NCI-H524 treated with DMSO at 0.1 percent for 48 hours (cell line): ENCODE measurements at places on chromosomes 5 and 9.

GRCh38 chr5:140042643-140043507, at the start of gene NRG2:
Gene NRG2 (minus strand): TSS chr5:140043299.
- peak; percentile 50 for DNase-seq

GRCh38 chr5:76867038-76867437, 17.2 kb downstream of the S100Z start:
- DNase-seq: no peak

DNA sequence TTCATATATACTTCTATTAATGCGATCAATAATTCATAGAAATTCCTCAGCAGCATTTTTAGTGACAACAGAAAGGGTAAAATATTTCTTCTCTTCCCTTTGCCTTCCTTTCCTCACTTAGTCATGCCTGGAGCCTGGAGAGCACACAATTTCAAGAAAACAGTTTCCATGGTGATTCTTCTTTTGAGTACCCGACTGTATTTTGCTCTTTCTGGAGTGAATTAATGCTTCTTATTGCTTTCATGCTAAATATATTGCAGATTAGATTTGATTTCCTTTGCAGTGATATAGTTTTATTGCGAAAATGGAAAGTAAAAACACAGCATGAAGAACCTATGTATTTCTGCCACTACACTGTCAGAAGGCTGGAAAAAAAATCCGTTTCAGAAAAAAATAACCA, 153.5 kb downstream of the PPP2R2B start:
- DNase-seq: no peak

DNA sequence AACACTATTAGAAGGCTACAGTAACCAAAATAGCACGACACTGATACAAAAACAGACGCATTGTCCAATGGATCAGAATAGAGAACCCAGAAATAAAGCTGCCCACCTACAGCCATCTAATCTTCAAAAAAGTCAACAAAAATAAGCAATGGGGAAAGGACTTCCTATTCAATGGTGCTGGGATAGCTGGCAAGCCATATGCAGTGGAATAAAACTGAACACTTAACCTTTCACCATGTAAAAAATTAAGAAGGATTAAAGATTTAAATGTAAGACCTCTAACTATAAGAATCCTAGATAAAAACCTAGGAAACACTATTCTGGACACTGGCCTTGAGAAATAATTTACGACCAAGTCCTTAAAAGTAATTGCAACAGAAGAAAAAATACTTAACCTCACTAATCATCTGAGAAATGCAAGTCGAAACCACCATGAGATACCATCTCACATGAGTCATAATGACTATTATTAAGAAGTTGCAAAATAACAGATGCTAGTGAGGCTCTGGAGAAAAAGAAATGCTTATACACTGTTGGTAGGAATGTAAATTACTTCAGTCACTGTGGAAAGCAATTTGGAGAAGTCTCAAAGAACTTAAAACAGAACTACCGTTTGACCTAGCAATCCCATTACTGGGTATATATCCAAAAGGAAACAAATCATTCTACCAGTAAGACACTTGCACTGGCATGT, 203.3 kb upstream of the CDH9 start:
- peak; percentile 13 for DNase-seq

GRCh38 chr9:125464591-125465385, 203.2 kb downstream of the GAPVD1 start:
- no peak for DNase-seq

- no peak for DNase-seq
Measured at GRCh38 chr9:86601697-86602096, 247.5 kb upstream of the TUT7 start.

DNA sequence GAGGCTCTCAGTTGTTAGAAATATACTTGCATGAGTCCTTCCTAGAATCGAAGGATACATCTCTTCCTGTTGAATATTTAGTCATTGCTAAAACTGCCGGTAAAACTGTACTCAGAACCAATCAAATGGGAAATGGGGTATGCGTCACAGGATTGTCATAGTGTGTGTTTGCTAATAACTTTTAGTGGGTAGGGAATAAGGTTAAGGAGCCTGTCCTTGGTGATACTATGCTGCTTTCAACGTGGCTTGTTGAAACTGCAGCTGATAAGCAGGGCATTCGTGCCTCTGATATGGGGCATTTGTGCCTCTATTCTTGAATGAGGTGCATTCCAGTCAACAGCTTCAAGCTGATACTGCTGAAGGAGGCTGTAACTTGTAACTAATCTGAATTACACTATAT, 26.6 kb downstream of the HABP4 start:
- DNase-seq: no peak

GRCh38 chr5:67004730-67005350, 191.8 kb downstream of the CD180 start:
- DNase-seq: no peak

GRCh38 chr9:132498531-132499210, 83.7 kb upstream of the BARHL1 start:
- no peak for DNase-seq

- no peak for DNase-seq
Measured at GRCh38 chr5:146068977-146069779, 36.2 kb downstream of the PLAC8L1 start.

DNA sequence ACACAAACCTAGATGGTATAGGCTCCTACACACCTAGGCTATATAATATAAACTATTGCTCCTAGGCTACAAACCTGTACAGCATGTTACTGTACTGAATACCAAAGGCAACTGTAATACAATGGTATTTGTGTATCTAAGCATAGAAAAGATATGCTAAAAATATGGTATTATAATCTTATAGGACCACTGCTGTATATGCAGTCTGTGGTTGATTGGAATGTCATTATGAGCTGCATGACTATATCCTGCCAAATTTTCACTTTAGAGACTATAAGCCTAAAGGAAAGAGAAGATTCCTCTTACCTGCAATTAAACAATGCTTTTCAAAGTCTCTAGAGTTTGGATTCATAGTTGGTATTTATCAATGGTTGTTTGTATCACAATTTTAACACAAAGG, 24.7 kb upstream of the ACOT12 start:
- DNase-seq: no peak

DNA sequence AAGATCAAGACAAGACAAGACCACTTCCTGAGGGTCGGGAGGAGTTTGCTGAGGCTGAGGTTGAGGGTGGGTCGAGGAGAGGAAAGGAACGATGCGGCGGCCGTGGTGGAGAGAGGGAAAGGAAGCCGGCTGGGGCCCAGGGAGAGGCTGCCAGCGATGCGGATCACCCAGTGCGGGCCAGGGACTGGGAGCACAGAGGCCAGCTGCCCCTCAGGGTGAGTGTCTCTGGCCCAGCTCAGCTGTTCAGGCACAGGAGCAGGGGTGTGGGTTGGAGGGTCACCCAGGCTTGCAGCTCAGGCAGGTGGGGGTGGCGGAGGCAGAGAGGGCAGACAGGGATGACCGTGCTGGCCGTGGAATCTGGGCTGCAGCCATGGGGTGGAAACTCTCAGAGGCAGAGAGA, 99.5 kb downstream of the FGF18 start:
- DNase-seq: no peak
